Suppressor macrophage (primary cell): ENCODE measurements at places on chromosomes 3 and 15.
A peak's percentile ranks its signal among the peaks of the same experiment; 100 is the strongest.

- no peak for DNase-seq
Observed at GRCh38 chr3:194602669-194603171, 30.5 kb downstream of the TMEM44 start.

GRCh38 chr15:43449981-43450380, 43.0 kb downstream of the TP53BP1 start:
- peak; percentile 29 for DNase-seq

- peak; percentile 47 for DNase-seq
Observed at GRCh38 chr15:66751579-66751978, 49.5 kb downstream of the SMAD6 start.

- no peak for DNase-seq
Observed at GRCh38 chr15:70912187-70912586, 19.6 kb downstream of the LRRC49 start.

DNA sequence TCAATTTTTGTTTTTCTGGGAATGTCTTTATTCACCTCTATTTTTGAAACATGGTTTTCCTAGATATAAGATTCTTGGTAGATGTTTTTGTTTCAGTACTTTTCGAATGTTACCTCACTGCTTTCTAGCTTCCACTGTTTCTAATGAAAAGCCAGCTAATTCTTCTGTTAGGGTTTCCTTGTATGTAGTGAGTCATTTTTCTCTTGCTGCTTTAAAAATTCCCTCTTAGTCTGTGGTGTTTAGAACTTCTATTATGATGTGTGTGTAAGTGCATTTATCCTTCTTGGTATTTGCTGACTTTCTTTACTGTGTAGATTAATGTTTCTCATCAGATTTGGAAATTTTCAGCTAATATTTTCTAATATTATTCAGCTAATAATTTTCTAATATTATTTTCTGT, 151.1 kb upstream of the OSTN start:
- DNase-seq = no peak

DNA sequence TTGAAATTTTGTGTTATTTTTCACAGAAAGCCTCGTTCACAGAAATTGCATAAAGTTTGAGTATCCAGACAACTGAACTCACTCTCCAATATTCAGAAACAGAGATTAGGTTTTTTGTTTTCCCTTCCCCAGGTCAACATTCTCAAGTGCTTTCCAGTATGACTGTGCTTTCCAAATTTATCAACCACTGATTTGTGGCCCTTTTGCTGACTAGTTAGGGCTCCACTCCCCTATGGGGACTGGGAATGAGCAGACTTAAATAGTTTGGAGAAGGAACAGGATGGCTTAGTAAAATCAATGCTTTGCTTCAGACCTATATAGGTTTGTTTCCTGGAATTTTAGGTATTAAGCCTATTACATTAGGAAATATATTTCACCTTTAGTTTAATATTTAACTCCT, 38.2 kb upstream of the NAALADL2 start:
- DNase-seq = no peak

DNA sequence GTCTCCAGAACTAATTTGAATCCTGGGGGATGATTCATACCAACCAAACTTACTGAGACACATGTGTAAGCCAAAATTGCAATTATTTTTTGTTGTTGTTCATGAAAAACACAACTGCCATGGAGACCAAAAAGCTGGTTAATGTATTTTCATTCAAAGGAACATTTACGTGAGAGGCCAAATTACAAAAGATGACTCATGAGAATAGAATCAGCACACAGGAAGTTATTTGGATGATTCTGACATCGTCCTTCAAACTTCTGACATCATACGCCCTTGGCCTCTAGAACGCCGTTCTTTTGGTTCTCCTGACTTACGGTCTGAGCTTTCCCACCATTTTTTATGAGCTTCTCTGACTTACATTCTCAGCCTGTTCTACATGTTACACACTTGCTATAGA, 3.0 kb upstream of the ZNF280D start:
- DNase-seq = no peak

DNA sequence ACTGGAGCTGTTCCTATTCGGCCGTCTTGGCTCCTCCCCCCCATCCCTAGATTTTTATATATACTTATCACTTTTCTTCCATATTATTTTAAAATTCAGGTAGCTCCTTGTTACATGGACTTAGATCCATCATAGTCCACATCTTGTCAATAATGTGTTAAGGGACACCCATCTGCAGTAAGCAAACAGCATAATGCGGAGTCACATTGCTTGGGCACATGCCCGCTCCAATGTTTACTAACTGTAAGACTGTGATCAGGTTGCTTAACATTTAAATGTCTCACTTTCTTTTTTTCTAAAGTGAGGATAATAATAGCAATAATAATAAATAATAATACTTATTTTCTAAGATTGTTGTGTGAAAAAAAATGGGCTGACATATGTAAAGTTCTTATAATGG, 303.2 kb upstream of the SOX14 start:
- DNase-seq = no peak

- peak; percentile 64 for DNase-seq
Observed at GRCh38 chr15:69031013-69032001, 16.8 kb downstream of the NOX5 start.

DNA sequence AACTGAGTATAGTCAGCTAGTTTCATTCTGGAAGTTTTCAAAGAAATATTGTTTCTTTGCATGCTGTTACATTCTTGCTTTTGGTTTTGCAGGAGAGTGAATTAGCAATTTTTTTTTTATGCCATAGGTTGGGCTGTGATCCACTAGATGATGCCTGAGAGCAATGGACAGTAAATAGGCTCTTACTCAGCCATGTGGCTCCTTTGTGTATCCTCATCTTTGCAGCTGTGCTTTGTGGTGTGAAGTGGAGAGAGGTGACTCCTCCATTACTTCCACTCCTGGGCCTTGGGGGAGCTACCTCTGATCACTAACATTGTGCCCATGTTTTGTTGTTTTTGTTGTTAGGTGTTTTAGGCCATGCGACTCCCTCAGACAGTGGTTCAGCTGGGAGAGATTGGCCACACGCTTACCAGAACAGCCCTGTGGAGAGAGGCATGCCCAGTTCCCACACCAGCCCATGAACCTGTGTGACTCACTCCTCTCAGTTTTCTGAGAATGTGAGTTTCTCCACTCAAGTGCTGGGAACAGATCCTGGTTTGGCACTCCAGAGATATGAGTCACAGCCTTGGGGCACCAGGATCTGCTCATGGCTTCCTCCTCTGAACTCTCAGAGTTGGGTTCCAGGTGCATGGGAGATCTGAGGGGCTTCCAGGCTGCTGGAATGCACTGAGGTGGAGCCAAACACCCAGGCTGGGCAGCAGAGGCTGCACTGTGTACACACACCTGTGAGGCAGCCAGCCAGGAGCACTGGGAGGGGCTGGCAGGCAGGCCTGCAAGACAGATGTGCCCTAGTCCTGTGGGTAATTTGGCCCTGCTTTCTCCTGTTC, 785.3 kb downstream of the ROBO2 start:
- DNase-seq = no peak

- peak; percentile 42 for DNase-seq
Observed at GRCh38 chr3:25663347-25663868, 1.3 kb downstream of the TOP2B start.

DNA sequence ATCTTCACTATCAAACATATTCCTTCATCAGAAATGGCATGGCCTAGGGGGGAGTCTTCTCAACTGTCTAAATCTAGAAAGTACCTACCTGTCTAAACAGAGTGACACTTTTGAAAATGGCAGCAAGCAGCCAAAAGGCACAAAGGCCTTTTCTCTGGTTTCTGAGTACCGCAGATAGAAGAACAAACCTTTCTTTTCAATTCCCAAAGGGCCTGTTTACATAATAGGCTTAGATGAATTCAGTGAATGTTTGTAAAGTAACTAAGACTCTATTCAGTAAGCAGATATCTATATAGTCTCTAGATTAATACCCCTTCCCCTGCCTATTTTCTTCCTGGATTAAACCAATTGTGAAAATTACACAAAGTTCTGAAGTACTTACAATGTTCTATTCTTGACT, 7.1 kb downstream of the MYEF2 start:
- no peak for DNase-seq

DNA sequence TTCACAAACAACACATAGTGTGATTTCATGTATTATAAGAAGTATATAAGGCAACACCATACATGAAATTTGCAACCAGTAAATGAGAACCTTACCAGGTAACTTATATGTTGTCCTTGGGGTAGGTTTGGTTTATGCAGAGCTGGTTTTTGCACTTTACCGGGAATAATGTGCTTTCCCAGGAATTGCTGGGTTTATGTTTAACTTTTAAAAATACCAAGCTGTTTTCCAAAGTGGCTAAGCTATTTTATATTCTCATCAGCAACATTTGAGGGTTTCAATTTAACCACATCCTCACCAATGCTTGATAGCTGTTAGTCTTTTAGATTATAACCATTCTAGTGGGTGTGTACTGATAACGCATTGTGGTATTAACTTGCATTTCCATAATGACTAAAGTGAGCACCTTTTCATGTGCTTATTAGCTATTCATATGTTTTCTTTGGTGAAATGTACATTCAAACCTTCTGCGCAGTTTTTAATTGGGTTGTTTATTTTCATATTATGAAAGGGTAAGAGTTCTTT, 71.6 kb downstream of the KY start:
- DNase-seq = no peak

DNA sequence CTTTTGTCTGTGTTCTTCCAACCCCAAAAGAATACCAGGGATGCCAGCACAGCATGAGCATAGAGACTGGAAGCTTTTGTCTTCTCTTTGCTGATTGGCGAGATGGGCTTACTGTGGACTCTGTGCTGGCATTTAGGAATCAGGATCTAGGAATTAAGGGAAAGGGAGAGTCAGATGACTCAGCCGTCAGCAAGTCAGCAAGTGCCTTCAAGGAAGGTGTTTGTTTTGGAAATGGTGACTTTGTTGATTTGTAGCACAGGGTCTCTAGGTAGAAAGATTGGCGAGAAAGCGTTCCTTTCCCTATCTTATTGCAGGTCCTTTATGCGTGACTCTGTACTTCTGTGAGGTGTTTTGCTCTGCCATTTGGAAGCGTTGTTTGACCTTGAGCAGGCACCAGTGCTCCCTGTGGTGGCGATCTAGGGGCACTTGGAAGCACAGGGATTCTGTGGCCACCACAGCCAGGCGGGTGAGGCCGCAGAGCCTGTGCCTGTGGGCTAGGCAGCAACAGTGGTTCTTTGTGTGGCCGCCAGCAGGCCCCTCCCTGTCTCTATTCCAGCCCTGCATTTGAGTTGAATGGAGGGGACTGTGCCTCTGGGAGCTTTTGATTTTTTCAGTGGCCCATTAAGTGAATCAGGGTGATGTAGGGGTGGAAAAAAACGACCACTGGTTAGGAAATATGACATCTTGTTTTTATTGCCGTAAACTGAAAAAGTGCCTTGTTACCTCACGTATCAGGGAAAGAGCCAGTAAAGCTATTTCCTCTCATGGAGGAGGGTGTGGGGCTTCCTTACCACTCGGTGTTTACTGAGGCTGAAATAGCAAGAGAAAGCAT, 19.0 kb downstream of the FAN1 start:
- DNase-seq = no peak

DNA sequence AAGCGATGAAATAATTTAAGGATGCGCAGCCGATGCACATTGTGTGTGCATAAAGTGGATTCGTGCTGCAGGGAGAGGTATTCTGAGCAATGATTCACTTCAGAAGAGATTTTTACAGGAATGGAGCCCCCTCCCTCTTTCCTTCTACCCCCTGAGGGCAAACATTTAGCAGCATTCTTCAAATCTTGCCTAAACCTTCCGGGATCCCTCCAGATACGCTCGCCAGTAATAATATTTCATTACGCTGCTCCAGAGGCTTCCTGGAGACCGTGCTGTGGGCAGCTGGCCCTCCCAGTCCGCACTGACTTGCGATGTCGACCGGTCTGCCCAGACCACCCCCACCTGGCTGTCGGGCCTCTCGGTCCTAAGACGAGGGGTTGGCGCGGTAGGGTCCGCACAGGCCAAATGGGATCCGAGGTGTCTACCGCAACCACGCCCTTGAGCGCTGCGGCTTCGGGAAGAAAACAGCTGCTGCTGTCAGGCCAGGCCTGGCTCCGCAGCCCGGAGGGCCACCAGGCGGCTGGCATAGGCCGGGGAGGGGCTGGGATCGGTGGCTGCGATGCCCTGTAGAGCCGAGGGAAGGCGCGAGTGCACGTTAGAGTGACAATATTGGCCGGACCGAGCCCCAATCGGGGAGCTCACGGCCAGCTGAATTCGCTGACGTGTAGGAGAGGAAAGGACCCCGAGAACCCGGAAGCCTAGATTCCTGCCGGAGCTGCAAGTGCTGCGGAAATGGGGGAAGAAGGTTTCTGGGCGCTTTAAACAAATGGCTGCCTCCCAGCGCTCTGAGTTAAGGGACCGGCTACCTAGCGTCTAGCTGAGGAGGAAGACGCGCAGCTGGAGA, 14.3 kb downstream of the ZIC4 start:
- no peak for DNase-seq

- peak; percentile 50 for DNase-seq
Observed at GRCh38 chr3:107680698-107681097, 157.9 kb downstream of the BBX start.

DNA sequence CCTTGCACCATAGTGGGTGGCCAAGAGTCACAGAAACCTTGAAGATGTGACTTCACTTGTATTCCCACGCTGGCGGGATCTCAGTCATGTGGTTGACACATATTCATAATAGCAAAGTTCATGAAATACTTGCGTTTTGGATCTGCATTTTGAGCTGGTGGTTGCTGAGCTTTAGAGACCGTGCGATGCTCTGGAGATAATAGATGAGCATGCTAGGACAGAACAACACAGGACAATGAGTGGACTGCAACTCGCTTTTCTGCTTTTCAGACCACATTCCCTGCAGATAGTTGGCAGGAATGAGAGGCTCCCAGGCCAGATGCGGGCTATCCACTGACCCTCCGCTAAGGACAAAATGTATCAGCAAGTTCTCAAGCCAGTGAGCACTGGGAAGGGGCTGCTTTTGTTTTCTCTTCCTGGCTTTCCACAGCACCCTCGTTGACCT, 13.8 kb upstream of the STARD5 start:
- peak; percentile 27 for DNase-seq

DNA sequence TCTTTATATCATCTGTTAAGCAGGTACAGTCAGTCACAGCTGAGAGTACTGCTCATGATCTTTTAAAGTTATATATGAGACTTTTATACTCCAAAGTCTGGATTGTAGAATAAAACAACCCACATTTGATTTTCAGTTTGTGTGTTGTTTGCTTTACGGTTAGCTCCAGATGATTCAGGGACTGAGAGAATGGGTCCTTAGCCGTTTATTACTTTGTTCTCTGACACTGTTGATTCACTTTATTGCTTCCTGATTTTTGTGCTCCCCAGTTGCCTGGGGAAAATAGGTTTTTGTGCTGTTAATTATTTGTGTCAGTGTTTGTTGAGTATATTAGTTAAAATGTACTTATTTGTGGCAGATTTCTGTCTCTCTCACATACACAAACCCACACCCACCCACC, 8.6 kb upstream of the EBLN2 start:
- no peak for DNase-seq
